ENCODE measurements at places on chromosomes 6 and 20.
A peak's percentile ranks its signal among the peaks of the same experiment; 100 is the strongest.

DNA sequence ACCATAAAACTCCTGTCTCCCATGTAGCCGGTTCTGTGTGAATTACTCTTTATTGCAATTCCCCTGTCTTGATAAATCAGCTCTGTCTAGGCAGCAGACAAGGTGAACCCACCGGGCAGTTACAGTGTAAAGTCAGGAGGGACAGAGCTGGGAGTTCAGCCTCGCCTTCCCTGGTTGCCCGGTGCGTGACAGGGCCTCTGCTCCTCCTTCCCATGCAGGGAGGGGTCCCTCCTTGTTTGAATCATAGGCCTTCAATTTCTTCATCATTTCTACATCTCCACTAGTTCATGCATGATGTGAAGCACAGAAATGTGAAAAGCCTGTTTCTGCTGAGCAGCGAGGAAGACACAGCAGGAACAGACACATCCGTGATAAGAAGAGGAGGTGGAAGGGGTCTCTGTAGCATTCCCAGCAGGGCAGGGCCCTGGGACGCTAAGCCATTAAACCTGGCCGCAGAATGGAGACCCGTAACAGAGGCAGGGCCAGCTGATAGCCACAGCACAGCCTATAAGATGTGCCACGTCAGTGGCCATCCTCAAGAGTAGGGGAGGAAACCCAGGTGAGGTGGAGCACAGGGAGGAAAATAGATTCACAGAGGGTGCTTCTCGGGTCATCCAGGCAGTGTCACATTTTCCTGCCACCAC, 106.7 kb upstream of the CST7 start:
- no peak for DNase-seq

DNA sequence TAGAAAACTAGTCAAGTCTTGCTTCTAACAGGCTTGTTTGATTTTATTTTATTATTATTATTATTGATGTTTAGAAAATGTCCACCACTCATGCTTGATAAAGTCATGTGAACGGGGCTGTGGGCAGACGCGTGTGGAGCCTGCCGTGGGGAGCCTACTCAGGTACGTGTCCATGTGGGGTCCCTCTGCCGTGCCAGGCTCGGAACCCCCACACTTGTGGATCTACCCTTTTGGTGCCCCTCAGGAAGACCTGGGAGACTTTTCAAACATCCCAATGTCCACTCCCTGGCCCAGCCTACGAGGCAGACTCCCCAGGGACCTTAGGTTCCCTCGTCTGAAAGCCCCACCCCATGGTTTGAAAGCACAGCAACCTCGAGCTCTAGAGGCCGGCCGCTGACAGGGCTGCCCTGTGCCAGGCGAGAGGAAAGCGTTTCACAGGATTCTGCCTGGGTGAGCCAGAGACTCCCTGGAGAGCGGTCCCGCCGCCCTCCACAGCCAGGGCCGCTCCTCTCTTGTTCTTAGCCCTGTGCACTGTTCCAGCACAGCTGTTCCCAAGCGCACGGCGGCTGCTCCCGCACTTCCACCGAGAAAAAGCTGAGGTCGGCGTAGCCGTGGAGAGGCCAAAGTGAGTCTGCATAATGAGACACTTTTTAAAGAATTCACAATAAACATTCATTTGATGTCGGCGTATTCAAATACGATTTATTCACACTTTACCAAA, 249.7 kb downstream of the TTLL2 start:
- DNase-seq = no peak

DNA sequence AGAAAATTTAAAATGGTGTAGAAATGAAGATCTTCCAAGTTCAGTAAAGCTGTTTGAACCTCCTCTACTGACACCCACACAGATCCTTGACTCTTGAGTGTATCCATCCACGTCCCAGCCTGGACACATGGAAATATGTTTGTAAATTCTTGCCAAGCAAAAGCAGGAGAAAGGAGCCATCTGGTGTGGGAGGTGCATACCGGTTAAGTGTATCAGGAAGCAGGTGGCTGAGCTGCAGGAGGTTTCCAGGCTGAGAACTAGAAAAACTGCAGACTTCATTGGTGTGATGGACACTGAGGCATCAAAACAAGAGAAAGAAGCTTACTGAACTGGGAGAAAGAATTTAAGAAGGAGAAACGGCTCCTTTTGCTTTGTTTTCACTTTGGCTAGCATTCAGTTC, 229.9 kb upstream of the GRIK2 start:
- DNase-seq = no peak

GRCh38 chr6:111480988-111481822, 1.8 kb downstream of the REV3L start:
- DNase-seq = no peak

DNA sequence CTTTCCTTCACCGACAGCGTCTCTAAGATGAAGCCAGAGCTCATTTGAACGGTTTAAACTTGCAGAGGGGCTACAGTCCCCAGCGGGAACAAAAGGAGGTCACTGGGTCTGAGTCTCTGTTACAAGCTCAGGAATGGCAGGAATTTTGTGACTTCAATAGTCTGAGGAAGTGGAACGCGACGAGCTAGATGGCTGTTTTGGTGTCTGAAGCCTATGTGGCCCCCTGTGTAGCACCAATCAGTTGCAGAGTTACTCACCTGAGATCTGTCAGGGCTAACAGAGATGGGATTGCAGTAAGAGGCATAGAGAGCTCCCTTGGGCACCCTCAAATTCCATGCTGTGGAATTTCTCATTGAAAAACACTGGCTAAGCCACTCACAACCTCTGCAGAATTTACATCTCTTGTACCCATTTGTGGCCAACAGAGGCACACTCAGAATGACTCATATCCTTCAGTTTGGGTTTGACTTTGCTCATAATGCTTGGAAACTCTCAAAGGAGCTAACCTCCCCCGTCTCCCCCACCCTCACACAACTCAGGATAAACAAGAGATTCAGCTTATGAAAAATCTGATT, 7.1 kb upstream of the TCP11 start:
- peak; percentile 40 for DNase-seq

DNA sequence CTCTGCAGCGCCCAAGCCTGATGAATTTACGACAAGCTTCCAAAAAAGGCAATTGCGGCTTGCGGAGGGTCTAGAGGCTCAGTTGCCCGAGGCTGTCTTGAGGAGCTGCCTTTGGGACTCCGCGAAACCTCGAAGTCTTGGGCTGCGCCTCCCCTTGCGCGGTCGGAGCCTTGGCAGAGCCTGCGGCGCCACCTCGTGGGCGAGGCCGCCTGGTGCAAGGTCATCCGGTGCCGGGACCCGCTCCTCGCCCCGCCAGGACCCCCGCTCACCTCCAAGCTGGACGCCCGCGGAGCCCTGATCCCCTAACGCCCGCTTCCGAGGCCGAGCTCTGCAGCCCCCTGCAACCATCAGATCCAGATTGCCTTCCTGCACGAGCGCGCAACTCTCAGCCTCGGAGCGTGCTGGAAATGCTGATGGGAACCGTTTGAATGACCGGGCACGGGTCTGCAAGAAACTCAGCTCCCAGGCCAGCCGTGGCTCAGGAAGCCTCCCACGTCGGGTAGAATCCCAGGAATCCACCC, 14.9 kb upstream of the FAM210B start:
- no peak for DNase-seq

GRCh38 chr6:25122001-25122400, 157.2 kb upstream of the CARMIL1 start:
- DNase-seq = no peak

DNA sequence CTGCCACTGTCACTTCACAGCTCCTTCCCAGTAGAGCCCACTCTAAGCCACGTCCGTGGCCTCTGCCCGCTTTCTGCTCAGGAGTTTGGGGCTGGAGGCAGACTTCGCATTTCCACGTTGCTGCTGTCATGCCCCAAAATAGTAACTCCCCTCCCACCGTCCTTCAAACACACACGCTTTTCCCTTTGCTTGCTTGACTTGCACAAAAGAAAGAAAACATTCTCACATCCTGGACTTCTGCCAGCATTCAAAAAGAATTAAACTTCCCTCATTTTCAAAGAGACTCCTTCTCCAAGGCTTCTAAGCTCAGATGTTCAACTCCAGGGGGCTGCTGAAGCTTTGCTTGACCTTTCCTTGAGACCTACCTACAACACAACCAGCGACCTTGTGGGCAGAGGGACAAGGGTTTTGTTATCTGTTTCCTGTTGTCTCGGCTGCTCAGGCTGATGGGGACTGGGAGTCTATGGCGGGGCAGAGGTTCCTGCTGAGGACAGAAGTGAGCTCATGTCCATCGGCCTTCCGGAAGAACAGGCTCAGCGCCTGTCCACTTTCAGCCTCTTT, 263.8 kb upstream of the FOXQ1 start:
- no peak for DNase-seq

- DNase-seq = peak; percentile 28
Measured at GRCh38 chr6:13615792-13616120, 621 bp downstream of the NOL7 start.

DNA sequence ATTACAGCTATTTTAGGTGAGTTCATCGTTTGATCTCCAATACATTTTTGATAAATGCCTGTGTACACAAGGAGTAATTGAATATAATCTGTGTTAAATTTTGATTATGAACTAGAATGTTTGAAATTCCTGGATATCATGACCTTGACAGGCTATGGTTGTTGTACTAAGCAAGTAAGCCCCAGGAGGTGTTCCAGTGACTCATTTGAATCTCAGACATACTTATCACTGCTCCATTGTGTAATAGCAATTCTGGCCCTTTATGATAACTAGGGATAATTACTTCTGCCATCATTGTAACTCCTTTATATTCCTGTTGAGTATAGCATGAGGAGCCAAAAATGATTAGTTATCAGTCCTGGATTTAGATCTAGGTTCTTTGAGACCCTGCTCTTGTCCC, 1424.6 kb upstream of the ADGRB3 start:
- DNase-seq = no peak

GRCh38 chr6:3531481-3531880, 74.6 kb upstream of the SLC22A23 start:
- no peak for DNase-seq

DNA sequence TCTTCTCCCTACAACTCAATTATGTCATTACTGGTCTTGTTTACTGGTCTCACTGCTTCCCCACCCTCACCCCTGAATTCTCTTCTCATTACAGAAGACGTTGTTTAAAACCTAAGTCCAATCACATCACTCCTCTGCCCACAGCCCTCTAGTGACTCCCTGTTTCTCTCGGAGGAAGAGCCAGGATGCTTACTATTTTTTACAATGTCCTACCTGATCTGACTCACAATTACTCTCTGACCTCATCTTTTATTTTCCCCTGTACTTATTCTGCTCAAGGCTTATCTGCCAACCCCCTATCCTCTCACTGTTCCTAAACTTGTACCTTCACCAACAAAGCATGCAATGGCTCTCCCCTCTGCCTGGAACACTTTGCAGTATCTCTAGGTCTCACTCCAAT, 400.4 kb upstream of the PTCHD4 start:
- DNase-seq = no peak

DNA sequence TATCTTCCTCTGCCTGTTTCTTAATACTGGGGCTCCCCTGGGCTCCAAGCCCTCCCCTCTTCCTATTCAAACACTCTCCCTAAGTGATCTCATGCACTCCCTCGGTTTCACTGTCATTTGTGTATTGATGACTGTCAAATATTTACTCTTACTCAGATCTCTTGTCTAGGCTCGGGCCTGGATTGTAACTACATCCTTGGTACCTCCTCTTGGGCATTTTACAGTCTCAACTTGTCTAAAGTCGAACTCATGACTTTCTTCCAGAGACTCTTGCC, 189.4 kb upstream of the PRDM1 start:
- DNase-seq = no peak

GRCh38 chr6:100906325-100906724, 25.2 kb upstream of the ASCC3 start:
- no peak for DNase-seq

GRCh38 chr6:44556046-44556445, 168.5 kb downstream of the CDC5L start:
- DNase-seq = no peak

DNA sequence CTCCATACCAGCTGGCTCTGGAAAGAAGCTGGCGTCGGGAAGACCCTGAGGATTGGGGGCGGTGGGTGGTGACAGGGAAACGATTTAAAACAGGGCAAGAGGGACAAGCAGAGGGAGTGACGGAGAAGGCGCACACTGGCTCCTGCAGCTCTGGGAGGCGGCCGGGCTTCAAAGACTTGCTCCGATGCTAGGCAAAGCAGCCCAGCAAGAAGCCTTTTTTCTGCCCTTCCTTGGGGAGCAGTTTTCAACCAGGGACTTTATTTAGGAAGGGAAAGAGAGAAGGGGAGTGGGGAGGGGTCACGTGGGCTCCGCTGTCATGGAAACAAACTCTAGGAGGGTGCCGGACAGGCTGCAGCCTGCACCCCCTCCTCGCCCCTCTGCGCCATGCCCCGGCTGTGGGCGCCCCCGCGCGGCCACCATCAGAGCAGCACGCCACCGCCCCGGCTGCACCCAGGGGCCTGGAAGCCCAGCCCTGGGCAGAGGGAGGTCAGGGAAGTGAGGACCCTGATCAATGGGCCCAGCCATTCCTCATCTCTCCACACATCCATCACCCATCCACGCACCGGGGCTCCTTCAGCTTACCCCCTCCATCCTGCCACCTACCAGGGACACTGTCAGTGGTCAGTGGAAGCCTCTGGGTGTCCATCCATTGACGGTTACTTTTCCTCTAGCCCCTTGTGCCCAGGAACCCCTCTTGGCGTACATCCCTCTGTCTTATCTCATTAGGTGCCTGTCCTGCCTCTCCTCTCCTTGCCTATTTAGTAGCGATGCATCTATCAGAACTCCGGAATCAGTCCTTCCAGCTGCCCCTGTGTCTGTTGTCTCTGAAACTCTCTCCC, 66.6 kb upstream of the CCDC167 start:
- peak; percentile 58 for DNase-seq

- no peak for DNase-seq
Measured at GRCh38 chr6:148261470-148261869, 81.2 kb upstream of the SASH1 start.

DNA sequence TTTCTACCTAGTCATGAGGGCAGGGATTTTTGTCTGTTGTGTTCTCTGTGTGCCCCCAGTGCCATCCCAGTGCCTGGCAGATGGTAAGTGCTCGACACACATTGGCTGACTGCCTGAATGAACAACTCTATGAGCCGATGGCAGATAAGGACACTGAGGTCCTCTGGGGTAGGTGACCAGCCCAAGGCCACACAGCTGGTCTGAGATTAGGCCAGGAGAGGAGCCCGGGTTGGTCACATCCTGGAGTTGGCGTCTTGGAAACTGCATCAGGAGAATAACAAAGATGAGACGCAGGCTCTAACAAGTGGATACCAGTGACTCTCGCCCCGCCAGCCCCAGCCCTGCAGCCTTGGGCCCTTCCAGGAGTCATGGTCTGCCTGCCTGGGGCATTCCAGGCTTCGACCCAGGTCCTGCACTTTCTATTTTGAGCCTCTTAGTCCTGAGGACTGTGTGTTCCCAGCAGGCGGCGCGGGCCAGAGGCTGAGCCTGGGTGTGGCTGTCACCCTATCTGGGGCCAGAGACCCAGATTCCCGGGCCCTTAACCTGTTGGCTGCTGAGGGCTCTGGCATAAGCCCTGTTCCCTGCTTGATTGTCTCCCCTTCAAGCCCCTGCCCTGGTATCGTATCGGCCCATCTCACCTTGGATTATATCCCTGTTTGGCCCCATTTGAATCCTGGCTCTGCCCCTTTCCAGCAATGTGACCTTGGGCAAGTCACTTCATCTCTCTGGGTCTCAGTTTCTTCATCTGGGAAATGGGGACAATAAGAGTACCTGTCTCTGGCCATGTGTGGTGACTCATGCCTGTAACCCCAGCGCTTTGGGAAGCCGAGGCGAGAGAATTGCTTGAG, 88.3 kb downstream of the CEBPB start:
- DNase-seq = peak; percentile 34
